Suppressor macrophage (primary cell): ENCODE measurements at places on chromosomes 7 and 10.
A peak's percentile ranks its signal among the peaks of the same experiment; 100 is the strongest.

GRCh38 chr10:94902570-94902969, 35.9 kb upstream of the CYP2C9 start:
- DNase-seq = no peak

DNA sequence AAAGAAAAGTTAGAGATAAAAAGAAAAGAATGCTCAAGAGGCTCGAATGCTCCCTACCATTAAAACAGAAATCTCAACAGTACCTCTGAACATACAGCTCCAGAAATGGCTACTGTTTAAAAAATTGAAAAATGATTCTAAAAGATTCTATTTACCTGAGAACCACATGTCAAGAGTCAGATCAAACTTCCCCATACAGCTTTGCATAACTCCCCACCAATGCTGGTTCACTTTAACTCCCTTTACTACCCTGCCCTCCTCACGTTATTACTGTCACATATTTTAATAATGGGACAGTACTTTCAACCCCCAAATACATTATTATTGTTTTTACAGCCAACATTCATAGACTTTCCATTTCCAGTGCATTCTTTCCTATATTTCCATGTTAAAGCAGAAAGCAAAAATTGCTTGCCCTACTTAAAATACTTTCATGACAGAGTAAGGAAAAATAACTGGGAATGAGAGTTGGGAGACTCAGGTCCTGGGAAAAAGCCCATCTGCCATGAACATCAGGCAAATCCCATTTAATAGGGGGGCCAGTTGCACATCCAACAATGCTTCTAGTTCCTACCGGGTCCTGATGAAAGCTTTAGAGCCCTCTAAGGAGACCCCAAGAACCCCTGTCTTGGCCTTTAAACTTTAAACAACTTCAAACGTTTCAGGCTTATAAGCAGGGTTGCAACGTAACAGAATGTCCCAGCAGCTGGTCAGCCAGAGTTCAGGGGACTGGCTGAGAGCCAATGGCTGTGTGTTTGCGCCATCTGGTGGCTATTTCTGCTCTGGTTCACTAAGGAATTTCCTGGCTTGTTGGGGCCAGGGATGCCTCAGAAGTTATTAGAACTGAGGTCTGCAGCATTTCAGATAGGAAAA, 247.4 kb downstream of the ELMO1 start:
- DNase-seq = peak; percentile 86

DNA sequence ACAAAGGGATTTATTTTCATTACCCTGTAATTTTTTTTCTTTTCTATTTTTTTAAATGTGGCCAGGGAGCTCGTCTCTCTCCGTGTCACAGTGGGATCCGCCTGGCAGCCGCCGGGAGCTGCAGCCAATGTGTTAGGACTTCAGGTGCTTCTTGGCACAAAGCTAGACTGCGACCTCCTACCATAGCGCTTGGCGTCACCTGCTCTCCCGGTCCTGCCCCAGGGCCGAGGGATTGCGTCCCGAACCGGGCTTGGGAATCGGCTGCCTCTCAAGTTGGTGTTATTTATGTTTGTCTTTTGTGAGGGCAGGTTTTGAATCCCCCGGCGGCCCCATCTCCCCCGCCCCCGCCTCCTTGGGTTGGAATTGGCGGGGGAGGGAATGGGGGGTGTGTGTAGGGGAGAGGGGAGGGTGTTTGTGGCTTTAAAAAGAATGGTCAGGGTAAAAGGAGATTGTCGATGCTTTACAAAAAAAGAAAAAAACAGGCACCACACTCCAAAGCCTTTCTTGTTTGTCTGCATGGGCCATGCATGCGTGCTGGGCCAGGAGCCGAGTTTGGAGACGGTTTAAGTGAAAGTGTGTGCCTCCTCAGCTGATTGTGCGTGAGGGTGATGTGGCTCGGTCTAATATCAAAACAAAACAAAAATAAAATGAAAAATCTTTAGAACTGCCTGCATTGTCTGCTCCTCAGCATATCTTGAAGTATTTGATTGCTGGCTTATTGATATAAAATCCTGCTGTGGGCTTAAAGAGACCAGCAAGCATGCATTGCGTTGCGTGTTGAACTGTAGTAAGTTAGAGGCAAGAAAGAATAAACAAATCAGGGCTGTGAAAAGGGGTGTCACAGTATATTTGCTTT, 1.2 kb downstream of the PPP1R9A start:
- no peak for DNase-seq

DNA sequence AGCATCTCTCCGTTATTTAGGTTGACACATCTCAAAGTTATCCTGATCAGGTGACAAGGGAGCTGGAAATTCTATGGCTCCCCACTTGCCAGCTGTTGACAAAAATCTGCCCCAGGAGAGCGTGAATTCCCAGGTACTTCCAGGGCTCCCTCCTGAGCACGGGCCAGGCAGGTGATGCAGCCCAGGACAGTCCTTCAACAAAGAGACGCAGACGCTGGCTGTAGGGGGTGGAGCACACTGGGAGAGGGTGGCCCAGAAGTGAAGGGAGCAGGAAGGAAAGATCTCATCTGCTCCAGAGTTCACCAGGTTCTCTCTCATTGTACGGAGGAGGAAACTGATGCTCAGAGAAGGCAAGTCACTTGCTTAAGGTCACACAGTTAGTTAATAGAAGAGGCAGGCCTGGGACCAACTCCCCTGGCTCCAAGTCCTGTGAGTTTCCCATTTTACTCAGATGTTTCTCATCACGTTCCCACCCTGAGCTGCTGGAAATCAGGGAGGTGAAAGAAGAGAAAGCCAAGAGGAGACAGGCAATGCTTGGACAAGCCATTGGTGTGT, 41.0 kb upstream of the CHST3 start:
- no peak for DNase-seq

- DNase-seq = peak; percentile 67
Observed at GRCh38 chr10:11194859-11195586, 177.4 kb downstream of the CELF2 start.

DNA sequence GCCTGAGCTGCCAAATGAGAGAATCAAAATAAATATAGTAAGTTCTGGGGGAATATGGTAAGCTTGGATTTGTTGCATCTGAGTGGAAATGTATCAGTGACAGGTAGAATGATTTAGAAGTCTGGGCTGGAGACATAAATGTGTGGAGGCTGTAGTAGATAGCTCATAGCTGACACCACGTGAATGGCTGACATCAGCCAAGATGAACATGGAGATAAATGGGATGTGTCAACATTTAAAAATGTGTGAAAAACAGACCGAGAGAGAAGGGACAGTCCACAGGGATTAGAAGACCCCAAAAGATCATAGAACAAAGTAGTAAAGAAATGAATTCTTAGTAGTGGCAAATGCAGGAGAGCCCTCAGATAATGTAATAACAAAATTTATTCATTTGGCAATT, 40.9 kb downstream of the NAMPT start:
- no peak for DNase-seq

DNA sequence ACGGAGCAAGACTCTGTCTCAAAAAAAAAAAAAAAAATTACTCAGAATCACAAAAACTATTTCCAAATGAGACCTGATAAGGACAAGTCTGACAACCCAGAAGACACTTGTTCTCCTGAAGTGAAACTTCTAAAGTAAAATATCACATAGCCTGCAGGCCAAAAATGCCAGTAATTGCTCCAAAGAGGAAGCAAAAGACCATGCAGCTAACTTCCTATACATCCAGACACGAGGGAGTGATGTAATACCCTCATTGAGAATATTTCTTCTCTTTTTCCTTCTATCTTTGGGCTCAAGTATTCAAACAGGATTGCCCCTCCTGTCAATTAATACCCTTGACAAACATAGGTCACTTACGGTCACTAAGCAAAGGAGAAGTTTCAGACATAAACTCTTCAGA, 31.2 kb downstream of the ARMH3 start:
- DNase-seq = peak; percentile 90

GRCh38 chr7:95545673-95546072, 50.6 kb downstream of the PDK4 start:
- no peak for DNase-seq

GRCh38 chr7:2476776-2477446, 713 bp upstream of the GRIFIN start:
- DNase-seq = no peak

DNA sequence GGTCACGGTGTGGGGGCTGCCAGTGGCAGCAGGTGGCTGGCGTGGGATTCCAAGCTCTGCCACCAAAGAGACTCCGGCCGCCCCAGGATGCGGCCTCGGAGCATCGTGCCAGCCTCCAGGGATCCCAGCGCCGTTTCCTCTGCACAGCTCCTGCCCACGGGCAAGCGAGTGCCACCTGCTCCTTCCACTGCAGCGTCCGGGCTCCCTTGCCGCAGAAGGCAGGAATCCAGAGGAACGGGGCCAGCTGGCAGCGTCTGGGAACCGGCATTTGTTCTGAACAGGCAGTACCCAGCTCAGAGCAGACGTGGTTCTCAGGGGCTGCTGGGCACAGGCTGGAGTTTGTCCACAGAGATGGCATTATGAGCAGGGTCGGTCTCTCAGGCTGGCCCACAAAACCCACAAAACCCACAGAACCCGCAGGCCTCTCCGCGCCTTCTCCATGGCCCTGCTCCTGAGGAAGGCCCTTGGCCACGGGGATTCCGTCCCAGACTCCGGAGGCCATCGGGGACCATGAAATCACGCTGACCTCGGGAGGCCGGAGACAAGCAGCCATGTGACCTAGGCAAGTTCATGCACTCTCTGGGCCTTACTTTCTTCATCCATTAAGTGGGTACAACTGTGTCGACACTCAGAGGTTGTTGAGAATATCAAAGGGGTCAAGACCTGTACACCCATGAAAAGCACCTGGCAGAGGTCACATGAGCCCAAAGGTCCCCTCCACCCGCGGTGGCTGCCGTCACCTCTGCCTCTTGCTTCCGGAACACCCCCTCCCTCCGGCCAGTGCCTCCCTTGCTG, 72.1 kb upstream of the TNRC18 start:
- DNase-seq = no peak

- DNase-seq = no peak
Observed at GRCh38 chr10:29199941-29200679, 88.8 kb upstream of the LYZL1 start.

DNA sequence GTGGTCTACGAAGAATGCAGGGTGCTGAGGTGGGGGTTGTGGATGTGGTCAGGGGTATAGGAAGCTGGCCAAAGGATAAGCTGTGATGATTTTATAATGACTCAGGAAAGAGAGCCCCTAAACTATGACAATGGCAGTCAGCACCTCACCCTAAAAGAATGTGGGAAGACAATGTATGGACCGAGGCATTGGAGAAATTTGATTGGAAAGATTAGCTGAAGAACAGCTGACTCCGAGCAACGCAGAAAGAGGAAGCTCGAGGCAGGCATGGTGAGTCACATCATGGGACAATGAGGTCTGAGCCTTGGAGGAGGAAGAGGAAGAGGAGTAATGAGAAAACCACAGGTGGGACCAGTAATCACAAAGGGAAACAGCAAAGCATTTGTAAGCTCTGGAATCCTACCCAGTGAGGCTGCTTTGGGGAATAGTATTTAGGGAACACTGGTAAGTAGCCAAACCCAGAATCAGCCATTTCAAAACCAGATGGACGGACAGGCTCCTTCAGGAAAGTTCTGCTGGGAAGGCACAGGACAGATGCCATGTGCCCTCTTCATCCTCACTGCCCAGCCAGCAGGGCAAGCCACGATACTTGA, 295.4 kb downstream of the PRPF18 start:
- peak; percentile 92 for DNase-seq

- no peak for DNase-seq
Observed at GRCh38 chr10:129219364-129219763, 247.7 kb upstream of the MGMT start.

GRCh38 chr10:68251151-68251550, 19.2 kb upstream of the ATOH7 start:
- DNase-seq = no peak

DNA sequence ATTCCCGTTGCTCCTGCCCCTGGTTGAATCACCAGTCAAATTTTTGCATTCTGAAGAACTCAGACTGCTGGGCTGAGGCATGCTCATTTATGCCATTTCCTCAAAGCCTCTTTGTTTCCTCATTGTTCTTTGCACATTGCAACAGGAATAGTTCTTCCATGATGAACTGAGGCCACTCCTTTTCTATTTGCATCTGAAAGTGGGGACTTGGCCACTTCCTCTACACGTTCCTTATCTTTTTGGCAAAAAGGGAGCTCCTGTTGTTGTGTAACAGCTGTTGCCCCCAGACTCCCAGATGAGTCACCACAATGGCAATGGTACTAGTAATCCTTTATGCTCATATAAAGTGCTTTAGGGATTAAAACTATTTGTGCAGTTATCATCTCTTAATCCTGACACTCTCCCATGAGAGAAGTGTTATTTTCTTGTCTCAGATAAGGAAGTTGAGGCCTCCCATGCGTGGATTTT, 20.1 kb upstream of the ITPRID1 start:
- peak; percentile 6 for DNase-seq

DNA sequence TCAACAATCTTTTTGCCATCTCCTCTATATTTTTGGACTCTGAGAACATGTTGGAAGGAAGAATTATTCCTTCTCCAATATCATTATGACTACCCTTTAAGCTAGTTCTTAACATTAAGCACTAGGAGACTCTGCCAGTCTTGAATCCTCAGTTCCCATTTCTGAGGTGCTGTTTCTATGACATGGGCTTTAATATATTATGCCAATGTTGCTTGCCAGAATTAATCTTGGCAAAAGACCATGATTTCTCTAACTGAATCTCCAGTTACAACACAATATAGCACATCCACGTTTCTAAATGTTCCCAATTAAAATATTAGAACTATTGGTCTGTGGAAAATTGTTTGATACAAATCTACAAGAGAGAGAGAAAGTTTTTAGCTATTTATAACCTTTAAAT, 250.0 kb downstream of the HGF start:
- no peak for DNase-seq

- DNase-seq = no peak
Observed at GRCh38 chr7:3888096-3888495, 587.0 kb downstream of the SDK1 start.

GRCh38 chr10:44368637-44369036, 16.3 kb downstream of the CXCL12 start:
- no peak for DNase-seq

DNA sequence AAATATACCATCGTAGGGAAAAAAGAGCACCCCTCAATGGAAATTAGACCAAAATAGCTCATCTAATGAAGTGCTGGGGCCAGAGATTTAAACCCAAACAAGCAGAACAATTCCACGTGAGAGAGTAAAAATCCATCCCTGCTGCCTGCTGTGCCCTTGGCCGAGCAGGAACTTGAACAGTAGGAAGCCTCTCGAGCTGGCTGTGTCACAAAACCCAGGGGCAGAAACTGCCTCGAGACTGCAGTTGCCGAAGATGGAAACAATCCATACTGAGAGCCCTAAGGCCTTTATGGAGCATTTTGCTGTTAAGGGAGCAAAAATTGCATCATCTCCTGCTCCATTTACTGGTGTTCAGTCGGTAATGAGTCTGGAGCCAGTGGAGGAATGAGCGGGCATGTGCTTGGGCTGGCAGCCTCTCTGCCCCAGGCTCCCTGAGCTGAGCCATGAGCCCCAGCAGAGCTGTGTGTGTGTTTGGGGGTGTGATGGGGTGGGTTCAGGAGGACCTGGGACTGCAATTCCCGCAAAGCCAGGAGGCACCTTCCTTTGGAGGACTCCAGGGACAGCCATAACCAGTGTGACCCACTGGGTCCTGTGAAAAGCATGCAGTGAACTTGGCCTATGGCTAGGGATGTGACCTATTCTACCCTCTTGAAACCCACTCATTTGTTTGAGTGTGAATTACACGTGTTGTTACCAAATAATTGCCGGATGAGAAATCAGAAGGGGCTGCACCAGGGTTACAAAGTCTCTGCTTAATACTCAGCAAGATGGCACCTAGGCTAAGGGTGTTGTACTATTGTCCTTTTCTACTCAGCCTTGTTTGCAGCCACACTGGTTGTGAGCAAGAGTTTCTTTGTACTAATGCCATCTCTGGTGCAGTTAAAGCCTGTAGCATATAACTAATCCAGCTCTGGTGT, 58.3 kb downstream of the CDHR3 start:
- DNase-seq = no peak

- DNase-seq = no peak
Observed at GRCh38 chr10:58727633-58728032, 215.0 kb downstream of the BICC1 start.

- no peak for DNase-seq
Observed at GRCh38 chr10:72097448-72098300, 9.3 kb upstream of the SPOCK2 start.
